Activated T-cell treated with anti-CD3 and anti-CD28 coated beads, Interleukin-2, amount 50 U/mL, for 72 hours (primary cell): ENCODE measurements at places on chromosomes 11 and 22.

- no peak for DNase-seq
Measured at GRCh38 chr11:103744496-103745153, 291.8 kb upstream of the DDI1 start.

GRCh38 chr11:47863898-47864430 is 15.8 kb upstream of the NUP160 start:
- DNase-seq: no peak

DNA sequence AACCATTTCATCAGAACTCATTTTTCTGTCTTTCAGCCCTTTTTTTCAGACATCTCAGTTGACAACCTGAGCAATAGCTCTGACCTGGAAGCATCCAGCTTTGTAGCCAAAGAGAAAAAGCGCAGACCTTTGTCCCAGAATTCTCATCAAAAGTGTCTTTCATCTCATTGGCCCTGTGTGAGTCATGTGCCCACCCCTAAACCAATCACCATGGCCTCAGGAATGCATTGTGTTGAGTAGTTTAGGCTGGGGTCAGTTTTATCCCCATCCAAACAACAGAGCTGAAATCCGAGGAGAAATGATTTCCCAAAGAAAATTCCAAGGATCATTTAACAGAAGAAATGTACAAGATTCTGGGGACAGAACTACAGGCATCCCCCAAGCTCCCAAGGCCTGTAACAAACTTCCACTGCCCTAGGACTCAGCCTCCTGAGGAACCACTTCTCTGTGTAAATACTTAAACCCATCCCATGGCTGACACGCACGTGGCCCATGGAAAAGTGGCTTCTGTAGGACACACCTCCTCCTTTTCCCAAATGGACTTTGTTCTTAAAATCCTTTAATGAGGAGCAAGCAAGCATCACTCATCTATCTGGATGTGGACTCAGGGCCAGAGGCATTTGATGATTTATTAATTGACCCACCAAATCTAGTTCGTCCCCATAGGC is 429.0 kb downstream of the SOX6 start:
- DNase-seq: no peak

DNA sequence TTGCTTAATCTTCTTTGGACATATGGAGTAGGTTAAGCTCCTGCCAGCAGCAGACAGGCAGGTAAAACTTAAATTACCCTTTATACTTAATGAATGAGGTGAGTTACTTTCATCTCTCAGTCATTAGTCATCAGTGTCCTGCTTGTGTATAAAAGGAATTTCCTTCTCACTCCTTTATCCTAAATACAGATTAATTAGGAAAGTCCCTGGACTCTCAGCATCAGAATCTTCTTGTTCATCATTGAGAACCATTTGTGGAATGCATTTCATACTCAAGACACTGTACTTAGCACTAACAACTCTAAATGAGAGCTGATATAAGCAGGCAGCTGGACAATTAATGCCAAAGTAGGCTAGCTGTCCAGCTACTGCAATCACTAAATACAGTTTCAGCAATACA is 630.4 kb downstream of the METTL15 start:
- DNase-seq: no peak

DNA sequence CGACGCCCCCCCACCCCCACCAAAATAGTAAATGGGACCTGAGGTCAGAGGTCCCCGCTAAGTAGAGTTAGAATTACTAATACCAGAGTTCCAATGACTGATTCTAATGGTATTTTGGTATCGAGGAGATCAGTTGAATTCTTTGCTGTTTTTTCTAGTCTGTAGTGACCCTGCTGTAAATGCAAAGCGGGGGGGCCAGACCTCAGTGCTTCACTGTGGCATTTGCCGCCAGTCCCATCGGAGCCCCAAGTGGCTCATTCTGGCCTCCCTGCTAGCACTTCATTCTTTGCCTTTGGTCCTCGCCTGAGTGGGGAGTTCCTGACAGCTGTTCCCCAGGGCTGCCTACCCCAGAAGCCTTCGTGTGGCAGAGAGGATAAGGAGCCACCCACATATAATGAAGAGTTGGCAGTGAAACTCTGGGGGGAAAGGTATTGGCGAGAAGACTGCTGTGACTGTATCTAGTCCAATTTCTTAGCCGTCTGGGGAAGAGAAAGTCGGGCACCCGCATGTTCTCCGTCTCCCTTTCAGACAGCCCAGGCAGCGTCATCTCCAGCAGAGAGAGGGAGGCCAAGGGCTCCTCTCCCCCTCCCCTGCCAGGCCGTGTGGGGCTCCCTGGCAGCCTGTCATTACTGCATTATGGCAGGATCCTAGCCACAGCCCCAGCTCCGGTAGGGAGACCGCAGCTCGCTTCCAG is 19.4 kb upstream of the CABP7 start:
- no peak for DNase-seq
